ENCODE measurements at places on chromosomes 3 and 15. TPM values are rescaled to one million over a fixed set of nuclear protein-coding genes. Genes with fewer than 3 reads are reported as not detected.

DNA sequence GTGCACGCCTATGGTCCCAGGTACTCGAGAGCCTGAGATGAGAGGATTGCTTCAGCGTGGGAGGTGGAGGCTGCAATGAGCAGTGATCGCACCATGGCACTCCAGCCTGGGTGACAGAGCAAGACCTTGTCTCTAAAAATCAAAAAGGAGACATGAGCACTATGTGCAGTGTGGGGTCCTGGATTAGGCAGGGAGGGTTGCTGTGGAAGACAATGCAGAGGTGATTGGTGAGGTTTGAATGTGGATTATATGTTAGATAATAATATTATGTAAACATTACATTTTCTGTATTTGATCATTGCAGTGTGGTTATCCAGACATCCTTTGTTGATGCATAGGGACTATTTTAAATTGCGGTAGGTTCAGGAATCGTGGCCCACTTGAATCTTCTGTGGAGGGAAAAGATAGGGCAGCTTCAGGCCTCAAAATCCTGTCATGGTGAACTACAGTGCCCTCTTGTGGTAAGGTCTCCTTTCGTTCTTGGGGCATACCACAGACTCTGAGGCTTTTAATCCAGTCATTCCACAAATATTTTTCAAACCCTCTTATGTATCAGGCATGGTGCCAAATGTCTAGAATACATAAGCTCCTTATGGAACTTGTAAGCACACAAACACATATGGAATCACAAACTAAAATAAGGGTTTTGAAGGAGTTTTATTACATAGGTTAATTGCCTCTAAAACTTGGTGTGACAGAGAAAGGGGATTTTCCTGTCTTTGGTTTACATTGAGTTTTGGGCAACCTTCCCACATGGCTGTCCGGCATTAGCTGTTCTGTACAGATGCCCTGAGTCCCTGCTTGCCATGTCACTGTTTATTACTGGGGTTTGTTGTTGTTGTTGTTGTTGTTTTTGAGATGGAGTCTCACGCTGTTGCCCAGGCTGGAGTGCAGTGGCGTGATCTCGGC, 37.7 kb downstream of the GPD1L start:
- no peak overlapping the region for H3K27ac ChIP-seq
- H3K4me3 ChIP-seq = no peak overlapping the region
- peaks cover 11% of the 10 kb centered on the region for H3K36me3 ChIP-seq
- H3K27me3 ChIP-seq = no peaks in the 10 kb centered on the region
- no peaks in the 10 kb centered on the region for H3K4me1 ChIP-seq

DNA sequence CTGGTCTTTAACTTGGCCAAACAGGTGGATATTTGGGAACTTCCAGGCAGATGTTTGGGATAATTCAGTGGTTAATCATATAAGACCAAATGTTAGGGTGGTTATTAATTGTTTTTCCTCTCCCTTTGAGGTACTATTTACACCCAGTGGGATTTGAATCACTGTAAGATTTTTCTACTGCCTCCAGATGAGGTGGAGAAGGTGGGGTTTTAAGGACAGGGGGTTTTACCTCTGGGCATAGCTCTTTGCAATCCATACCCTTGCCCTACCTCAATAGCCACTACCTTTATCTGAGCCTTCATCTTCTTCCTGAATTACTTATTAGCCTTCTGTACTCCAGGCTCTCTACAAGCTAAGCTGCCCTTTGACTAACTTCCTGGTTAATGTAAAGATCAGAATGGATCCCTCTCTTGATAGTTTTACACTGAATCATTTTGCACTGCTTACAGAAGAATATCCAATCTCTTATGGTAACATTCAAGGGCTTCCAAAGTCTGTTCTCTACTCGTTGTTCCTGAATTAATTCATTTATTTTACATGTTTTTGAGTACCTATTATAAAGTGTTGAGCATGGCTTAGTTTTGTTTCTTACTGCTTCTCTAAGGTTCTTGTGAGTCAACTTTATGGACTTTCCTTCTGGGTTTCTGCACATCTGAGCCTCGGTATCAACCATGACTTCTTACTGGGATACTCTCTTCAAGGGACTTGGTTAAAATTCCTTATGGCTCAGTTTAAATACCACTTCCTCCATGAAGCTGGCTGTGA, 331.2 kb upstream of the TBL1XR1 start:
- DNase-seq = no peak
- H3K4me1 ChIP-seq = peaks cover 24% of the 10 kb centered on the region
- no peaks in the 10 kb centered on the region for H3K36me3 ChIP-seq
- no peaks in the 10 kb centered on the region for H3K27me3 ChIP-seq
- no peak overlapping the region for H3K27ac ChIP-seq
- no peak overlapping the region for H3K4me3 ChIP-seq

Gene NFKBIZ
- total RNA-seq = 103 TPM

DNA sequence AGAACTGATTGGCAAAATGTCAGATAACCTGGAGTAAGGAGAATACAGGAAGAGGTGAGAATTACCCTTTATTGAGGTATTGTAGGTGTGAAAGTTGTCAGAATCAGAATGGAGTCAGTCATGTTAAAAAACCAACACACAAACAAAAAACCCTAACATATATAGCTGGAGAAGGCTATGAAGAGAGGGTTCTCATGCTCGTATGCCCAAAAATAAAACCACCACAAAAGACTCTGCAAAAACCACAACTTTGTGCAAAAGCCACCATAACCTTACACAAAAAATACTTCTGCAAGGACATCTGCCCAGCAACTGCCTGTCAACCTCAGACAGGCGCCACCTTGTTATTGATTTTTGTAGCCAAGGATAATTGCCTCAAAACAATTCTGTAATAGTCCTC, 136.0 kb downstream of the CD47 start:
- H3K4me3 ChIP-seq = no peak overlapping the region
- peaks cover 33% of the 10 kb centered on the region for H3K4me1 ChIP-seq
- no peak overlapping the region for H3K27ac ChIP-seq
- no peaks in the 10 kb centered on the region for H3K27me3 ChIP-seq
- H3K36me3 ChIP-seq = no peaks in the 10 kb centered on the region
- DNase-seq = no peak

GRCh38 chr3:108509871-108510270, 525 bp downstream of the MYH15 start:
- DNase-seq = no peak
- H3K4me3 ChIP-seq = no peak overlapping the region
- H3K36me3 ChIP-seq = no peaks in the 10 kb centered on the region
- no peaks in the 10 kb centered on the region for H3K4me1 ChIP-seq
- H3K27me3 ChIP-seq = no peaks in the 10 kb centered on the region
- no peak overlapping the region for H3K27ac ChIP-seq

Measured in esophagus muscularis mucosa (tissue), 4 donors.